ENCODE measurements at places on chromosomes 7 and 10.

- no peak for DNase-seq
These were observed 113.8 kb upstream of the ADO start for GRCh38 chr10:62690703-62691102.

- peak; percentile 0 for DNase-seq
These were observed 489.4 kb upstream of the SORCS1 start for GRCh38 chr10:107653832-107654287.

GRCh38 chr10:131166486-131166885, 145.0 kb downstream of the TCERG1L start:
- no peak for DNase-seq

- no peak for DNase-seq
These were observed 11.5 kb downstream of the STEAP2 start for GRCh38 chr7:90222811-90223725.

GRCh38 chr10:64271508-64271907, 750.3 kb downstream of the REEP3 start:
- no peak for DNase-seq

- no peak for DNase-seq
These were observed 160.0 kb upstream of the PCDH15 start for GRCh38 chr10:54961040-54961439.

DNA sequence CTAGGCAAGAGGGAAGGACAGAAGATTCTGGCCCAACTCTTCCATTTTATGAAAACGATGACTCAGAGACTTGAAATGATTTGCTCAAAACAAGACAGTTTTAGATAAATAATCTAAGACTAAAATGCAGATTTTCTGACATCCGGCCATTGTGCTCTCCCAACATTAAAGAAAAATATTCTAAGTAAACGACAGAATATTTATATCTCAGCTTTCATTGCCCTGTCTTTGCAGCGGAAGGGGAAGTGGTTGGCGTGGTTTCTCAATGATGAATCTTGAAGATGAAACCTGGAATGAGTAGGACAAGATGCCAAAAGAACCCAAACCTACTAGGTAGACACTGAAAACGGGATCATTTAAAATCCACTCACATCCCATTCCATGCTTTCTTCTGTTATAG, 28.9 kb upstream of the NPY start:
- DNase-seq, result no peak

DNA sequence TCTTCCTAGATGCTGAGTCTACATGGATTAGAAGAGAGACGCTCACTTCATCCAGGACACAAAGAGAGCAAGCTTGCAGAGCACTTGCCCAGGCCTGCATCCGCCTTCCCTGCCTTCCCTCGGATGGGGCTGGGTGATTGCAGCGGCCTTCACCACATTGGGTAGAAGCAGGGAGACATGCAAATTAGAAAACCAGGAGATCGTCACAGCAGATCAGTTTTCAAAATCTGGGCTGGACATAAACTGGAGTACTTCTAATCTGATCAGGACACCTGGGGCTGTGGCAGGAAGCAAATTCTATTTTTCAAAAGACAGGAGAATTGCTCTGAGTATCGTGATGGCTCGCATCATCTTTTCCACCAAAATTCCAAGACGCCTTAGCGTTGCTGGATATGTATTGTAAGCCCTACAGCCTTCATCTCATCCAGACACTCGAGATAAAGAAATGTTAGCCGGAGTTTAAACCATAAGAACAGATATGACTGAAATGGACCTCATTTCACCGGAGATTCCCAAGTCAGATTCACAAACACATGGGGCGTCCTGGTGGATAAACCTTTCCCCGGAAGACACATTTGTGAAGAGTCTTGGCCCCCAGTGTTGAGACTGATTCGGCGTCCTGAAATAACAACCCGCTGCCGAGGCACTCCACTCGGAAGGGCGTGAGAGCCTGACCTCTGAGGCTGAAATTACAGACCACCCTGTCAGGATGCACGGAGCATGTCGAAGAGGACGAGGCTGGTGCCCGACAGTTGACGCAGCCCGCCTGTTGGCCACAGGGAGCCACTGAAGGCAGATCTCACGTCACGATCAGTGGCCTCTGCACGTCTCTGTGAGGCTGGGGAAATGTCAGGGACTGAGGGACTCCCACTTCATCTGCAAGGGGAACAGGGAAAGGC, 91.2 kb upstream of the PARD3 start:
- peak; percentile 78 for DNase-seq

DNA sequence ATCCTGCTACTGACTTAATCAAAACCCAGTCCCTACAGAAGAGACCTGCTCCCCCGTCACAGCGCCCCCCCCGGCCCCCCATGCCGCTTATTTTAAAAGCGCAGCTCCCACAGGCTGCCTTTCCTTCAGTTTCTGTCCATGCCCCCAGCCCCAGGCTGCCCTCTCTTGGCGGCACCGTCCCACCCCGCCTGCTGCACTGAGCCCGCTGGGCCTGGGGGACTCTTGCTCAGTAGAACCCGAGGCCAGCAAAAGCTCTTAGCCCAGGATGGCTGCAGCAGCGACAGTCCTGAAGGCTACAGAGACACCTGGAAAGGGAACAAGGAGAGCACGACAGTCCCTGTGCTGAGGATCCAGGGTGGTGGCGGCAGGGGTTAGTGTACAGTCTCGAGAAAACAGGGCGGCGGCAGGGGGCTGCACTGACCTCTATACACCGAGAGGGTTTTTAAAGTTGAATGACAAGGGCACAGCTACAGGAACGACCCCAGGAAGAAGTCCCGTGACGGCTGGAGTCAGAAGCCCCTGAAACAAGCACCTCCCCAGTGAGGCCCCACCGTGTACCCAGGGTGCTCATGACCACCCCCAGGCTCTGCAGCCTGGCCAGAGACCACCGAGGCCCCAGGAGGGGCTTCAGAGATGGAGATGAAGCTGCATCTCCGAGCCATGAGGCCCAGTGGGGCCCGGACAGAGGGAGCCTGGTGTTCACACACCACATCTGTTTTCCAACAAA, 54.4 kb downstream of the ZRANB1 start:
- no peak for DNase-seq
